Mesothelial cell of epicardium (in vitro differentiated cells): ENCODE measurements at places on chromosomes 4 and X.

GRCh38 chr4:683982-684622 is 4.8 kb downstream of the SLC49A3 start:
- DNase-seq = peak; percentile 36

- no peak for DNase-seq
These were observed 165.3 kb downstream of the GPM6A start for GRCh38 chr4:175646802-175647201.

DNA sequence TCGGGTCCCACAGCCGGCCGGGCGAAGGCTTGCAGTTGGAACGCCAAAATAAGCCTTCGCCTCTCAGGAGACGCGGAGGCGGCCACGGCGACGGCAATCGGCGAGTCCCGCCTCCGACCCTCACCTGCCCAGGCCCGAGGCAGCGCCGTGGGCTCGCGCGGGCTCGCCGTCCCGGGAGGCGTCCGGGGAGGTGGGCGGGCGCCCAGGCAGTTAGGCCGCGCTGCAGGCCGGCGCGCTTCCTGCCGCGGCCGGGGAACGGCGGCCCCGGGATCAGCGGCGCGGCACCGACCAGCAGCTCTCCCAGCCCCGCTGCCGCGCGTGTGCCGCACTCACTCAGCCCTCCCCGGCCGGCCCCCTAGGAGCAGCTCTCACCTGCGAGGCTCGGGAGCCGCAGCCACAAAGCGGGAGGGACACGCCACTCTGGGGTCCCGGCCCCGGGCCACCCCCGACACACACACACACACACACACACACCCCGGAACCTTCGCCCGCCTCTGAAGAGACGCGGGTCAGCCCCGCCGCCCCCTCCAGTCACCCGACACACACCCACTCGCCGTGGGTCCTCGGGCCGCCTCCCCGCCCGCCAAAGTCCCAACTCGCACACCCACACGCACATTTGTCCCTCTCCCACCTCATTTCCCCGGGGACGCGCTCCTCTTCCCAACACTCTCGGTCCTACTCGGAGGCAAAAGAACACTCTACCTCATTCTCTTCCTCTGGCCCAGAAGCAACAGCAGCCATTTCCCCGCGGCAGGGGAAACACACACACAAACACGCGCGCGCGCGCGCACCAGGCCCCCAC is at the start of gene CNOT6L:
TSS of gene CNOT6L (minus strand) at position 767 of the 802 bp plus-strand sequence. CDS start at position 707, 60 bp downstream.
- DNase-seq = peak; percentile 77

- DNase-seq = no peak
These were observed 16.2 kb upstream of the NAT8L start for GRCh38 chr4:2042947-2043395.

- DNase-seq = no peak
These were observed 72.0 kb downstream of the TMEM144 start for GRCh38 chr4:158282252-158282651.

- no peak for DNase-seq
These were observed 7.5 kb downstream of the CD99 start for GRCh38 chrX:2698604-2699003.

DNA sequence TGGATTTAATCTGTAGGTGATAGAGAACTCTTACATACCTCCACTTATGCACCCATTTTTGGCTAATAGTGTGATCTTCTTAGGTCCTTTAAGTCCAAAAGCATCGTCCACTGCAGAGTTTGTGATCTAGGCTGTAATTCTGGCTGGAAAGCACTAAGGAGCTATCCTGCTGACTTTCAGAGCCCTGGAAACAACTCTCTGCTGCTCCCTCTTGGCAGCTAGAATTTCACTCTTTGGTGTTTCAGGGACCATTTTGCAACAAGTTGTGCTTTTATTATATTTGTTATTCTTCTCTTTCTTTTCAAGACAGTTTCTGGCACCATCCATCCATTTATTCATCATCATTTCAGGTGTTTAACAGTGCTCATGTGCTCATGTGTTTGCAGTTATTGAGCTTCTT is 130.0 kb downstream of the RBM46 start:
- no peak for DNase-seq

- no peak for DNase-seq
These were observed 9.0 kb upstream of the SLC25A6 start for GRCh38 chrX:1400742-1401471.

DNA sequence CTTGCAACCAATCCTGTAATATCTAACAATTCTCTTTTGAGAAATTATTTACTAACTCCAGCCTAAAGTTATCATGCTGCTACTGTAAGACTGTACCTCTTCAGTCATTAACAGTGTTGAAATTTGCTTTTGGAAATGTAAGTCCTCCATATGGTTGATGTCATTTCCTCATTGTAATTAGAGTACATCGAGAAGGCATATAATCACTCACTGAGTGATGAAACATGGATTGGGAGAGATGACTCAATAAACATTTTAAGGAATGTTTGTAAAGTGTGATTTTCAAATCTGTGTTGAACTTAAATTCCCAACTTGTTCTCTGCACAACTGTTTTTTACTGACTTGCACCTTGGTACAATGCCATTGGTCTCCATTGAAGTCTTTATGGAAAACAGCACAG is 61.2 kb downstream of the HMGB2 start:
- DNase-seq = no peak

GRCh38 chr4:7661846-7662506 is 227.2 kb upstream of the PSAPL1 start:
- DNase-seq = no peak

DNA sequence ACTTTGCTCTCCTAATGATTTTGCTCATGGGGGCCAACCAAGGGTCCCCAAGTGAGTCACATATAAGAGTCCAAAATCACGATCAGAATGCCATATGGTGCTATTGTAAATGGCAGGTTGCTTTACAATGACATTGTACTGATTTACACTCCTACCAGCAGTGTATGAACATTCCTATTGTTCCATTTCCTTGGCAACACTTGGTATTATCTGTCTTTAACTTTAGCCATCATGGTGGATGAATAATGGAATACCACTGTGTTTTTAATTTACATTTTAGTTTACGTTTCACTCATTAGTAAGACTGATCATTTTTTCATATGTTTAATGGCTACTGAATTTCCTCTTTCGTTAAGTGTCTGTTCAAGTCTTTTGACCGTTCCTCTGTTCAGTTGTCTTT is 96.5 kb downstream of the NYX start:
- no peak for DNase-seq

- DNase-seq = no peak
These were observed 10.7 kb downstream of the SEC24B start for GRCh38 chr4:109444182-109444844.

GRCh38 chr4:122450847-122451246 is 5.7 kb downstream of the IL2 start:
- no peak for DNase-seq

GRCh38 chr4:3699678-3700077 is 66.5 kb upstream of the ADRA2C start:
- DNase-seq = no peak

- no peak for DNase-seq
These were observed 128.0 kb upstream of the SLC4A4 start for GRCh38 chr4:71210823-71211222.

DNA sequence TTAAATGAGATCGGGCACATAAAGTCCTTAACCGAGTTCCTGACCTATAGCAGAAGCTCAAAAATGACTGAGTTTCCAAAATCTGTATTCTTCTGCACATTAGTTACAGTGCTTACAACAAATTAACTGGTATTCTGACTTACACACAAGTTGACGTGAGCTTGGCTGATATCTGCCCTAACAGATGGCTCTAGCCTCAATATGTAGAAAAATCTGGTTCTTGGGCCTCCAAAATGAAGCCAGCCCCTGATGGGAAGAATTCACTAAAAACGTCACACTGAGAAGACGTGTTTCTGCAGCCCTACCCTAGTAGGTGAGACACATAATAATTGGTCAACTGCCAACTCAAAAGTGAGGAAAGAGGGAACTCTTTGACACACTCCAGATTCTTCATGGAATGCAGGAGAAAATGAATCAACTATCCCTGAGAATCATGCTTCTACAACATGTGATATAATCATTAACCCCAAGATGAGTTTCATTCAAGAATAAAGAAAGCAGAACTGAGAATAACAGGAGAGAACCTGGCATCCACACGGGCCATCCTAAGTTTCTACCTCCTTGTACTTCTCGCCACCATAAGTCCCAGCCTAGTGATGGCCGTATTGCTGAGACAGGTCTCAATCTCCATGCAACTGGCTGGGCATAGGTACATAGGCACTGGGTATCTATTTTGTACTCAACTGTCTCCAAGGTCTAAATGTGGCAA is 8.2 kb downstream of the STX18 start:
- no peak for DNase-seq

- no peak for DNase-seq
These were observed 356.0 kb upstream of the RASGEF1B start for GRCh38 chr4:81827577-81828202.

DNA sequence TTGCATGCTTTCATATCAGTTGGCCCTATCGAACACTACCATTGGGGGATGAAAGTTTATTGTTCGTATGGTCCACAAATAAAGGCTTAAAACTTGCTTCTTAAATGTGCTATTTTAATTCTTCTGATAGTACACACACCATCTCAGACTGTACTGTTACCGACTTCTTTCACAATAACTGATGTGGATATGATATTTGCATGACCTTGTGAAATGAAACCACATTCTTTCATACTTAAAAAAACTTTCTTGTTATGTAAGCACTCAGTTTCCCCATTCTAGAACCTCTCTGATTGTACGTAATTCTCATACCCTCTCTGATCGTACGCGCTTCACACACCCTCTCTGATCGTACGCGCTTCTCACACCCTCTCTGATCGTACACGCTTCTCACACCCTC is 12.0 kb upstream of the WDR19 start:
- no peak for DNase-seq

DNA sequence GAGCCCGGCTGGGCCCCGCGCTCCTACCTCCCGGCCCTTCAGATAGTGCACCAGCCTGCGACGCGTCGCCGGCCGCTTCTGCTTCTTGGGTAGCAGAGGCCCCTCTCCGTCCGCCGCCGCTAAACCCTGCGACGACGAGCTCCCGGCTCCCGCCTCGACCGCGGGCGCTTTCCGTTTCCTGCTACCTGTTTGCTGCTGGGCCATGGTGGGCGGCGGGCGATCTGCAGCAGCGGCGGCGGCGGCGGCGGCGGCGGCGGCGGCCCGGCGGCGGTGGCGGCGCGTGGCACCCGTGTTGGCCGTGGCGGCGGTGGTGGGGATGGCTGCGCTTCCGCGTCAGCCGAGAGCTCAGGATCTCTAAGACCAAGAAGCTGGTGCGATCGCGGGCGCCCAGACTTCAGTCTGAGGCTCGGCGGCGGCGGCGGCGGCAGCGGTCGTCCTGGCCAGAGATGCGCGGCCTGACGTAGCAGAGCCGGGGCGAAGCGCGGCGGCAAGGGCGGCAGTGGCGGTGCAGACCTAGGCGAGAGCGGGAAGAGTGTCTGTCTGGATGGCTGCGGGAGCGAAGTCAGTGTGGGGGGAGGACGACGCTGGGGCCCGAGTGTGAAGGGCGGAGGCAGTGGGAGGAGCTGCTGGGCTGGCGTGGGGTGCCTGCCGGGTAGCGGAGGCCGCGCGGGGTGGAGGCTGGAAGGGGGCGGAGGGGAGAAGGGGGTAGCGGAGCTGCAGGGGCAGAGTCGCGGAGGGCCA is at the start of gene DCAF12L2:
TSS of gene DCAF12L2 (minus strand) at position 569 of the 741 bp plus-strand sequence. CDS start at position 204, 365 bp downstream.
- DNase-seq = no peak

DNA sequence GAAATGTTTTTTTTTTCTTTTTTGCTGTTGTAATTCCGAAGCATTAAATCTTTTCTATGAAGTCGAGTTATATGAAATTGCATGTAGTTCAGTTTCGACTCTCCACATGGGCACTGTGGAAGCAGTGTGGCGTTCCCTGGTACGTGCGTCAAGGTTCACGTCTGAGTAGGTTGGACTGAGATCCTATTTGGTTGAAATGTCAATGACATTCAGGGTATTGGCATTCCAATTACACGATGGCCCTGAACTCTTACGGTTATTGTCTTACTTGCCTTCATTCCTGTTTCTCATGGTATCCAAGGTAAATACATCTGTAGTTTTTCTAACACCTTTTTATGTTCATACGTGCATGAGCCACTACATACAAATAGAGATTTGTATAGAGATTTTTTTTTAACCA is 128.8 kb downstream of the SORBS2 start:
- no peak for DNase-seq

- no peak for DNase-seq
These were observed 537.5 kb upstream of the SPANXN1 start for GRCh38 chrX:144709841-144710240.

- DNase-seq = no peak
These were observed 25.5 kb downstream of the GPRASP3 start for GRCh38 chrX:102745857-102746584.

DNA sequence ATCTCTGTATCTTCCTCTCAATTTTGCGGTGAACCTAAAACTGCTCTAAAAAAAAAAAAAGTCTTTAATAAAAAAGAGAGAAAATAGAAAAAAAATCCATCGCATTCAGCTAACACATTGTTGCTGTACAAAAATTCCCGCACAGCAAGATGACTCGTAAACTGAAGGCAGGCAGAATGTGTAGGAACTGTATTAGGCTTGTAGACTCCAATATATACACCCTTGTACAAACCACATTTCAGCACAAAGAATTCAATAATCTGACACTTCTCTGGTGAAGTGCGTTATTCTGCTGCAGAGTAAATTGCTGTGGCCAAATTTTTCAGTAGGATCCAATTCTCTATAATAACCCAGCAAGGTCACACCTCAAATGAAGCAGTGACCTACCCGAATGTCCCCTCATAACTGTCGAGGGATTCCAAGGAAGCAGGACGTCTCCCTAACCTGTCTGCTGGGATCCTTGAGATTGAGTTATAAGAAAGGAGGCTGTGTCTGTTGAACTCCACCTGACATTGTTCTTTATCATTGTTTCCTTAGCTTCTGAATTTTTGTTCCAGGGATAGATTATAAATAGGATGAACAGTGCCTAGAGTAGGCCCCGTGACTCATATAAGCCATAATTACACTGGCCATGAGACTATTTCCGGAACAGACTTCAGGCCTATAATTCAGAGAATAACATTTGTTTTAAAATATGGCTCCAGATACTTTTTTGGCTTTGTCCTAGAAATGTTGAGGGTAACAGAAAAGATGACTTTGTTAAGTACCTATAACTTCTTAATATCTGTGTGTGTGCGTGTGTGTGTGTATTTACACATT is 348.3 kb downstream of the PCDH7 start:
- no peak for DNase-seq
